NCI-H2081 (cell line): ENCODE measurements at places on chromosomes 5 and 9.

- DNase-seq = no peak
These were observed 95.8 kb upstream of the DAP start for GRCh38 chr5:10856683-10857337.

- no peak for DNase-seq
These were observed 137.0 kb downstream of the MRPS30 start for GRCh38 chr5:44945743-44946142.

DNA sequence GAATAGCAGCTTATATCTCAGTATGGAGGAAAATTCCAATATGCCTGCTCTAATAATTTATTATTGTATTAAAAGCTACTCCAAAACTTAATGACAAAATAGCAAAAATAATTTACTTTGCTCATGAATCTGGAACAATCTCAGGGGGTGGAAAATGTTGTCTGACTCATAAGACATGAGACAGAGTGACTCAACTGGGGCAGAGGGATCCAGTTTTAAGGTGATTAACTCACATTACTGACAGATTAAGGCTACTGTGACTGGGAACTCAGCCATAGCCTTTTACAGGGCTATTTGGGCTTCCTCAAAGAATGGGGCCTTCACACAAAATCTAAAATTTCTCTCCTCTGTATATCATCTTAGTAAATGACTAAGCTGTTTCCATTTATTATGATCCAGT, 1172.9 kb downstream of the CDH12 start:
- DNase-seq = no peak

DNA sequence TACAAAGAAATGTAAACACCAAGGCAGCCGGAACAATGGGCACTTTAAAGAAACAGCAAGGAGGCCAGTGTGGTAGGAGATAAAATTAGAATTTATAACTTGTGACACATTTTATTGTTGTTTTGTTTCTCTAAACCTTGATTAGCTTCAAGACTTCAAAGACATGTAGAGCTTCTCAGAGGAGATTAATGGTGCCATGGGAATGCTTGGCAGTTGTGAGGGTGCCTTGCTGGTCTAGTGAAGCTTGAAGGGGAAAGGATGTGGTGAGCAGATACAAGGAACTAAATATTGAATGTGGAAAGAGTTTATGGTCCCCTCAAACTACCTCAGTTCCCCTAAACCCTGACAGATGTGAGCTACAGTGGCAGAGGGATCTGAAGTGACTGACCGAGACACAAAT, 322.4 kb upstream of the ADAMTS16 start:
- DNase-seq = no peak

GRCh38 chr9:88938189-88938588, 53.1 kb upstream of the S1PR3 start:
- DNase-seq = no peak

DNA sequence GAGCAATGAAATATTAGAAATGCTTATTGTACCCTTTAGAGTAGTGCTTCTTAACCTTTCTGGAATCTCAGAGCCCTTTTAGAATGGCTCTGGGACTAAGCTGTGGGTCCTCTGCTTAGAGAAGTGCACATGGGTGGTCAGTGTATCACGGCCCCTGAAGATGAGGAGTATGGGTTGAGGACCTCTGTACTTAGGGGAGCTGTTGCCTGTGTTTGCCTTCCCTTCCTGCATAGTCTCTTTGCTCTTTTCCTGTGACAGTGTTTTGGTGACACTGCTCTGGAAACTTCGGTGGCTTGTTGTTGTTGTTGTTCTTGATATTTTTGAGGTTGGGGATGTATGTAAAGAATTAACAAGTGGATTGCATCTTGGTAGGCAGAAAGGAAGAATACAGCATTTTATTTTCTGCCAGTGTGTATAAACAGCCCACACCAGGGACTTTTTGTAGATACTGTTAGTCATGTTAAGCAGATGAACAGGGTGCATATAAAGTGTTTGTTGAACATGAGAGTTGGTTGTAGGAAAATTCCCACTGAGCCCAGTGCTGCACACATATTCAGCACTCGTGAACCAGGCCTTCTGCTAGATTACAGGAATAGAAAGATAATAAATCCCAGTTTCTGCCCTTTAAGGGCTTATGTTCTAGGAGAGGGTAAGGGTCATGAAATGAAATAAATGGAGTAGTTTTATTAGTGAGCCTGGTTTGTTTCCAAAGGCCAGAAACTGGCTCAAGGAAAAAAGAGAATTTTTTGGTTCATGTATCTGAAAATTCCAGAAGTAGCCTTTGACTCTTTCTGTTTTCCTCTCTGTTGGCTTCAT, 199.7 kb downstream of the ARHGAP26 start:
- no peak for DNase-seq

DNA sequence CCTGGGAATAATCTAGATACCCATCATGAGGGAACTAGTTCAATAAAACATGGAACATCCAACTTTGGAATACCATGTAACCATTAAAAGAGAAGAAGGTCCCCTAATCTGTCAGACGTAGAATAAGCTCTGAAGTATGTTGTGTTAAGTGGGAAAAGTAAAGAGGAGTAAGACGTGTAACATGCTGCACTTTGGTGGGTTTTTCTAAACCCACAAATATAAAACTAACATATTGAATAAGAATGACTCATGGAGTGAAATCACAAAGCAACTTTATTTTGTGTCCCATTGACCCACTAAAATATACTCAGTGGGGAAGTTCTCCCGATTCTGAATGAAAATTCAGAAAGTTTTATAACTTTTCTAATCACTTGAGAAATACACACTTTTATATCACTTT, 67.9 kb upstream of the PIK3R1 start:
- DNase-seq = no peak

DNA sequence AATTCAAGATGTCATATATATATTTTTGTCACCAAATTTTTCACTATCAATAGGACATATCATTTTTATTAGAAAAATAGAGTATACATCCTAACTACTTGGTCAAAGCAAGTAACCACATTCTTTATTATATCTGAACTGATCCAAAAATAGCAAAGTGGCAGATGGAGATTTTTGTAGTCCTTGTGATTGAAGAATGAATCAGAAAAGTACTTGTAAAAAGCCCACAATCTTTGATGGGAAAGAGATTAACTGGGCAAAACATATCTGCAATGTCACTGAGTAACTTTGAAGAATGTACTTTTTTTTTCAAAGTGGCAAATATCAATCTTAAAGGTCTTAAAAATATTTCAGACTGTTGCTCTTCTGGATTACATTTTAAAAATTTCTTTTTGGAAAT, 1040.6 kb upstream of the SEMA6A start:
- no peak for DNase-seq
